Upper lobe of left lung (tissue), 6 donors: ENCODE measurements at places on chromosomes 4 and X. TPM values are rescaled to one million over a fixed set of nuclear protein-coding genes. Genes with fewer than 3 reads are reported as not detected.

GRCh38 chrX:11419102-11419501, 125.9 kb downstream of the AMELX start:
- no peaks in the 10 kb centered on the region for H3K27me3 ChIP-seq
- no peak overlapping the region for H3K4me3 ChIP-seq
- no peak overlapping the region for H3K27ac ChIP-seq

GRCh38 chr4:31974490-31975002, 1254.4 kb downstream of the PCDH7 start:
- no peak overlapping the region for H3K27ac ChIP-seq
- no peaks in the 10 kb centered on the region for H3K27me3 ChIP-seq
- H3K36me3 ChIP-seq, result no peaks in the 10 kb centered on the region
- no peaks in the 10 kb centered on the region for H3K4me1 ChIP-seq
- no peak for DNase-seq

GRCh38 chrX:103220511-103221323, 5.8 kb downstream of the BEX4 start:
- H3K4me1 ChIP-seq, result no peaks in the 10 kb centered on the region
- H3K27ac ChIP-seq, result no peak overlapping the region
- DNase-seq, result no peak
- H3K27me3 ChIP-seq, result no peaks in the 10 kb centered on the region

DNA sequence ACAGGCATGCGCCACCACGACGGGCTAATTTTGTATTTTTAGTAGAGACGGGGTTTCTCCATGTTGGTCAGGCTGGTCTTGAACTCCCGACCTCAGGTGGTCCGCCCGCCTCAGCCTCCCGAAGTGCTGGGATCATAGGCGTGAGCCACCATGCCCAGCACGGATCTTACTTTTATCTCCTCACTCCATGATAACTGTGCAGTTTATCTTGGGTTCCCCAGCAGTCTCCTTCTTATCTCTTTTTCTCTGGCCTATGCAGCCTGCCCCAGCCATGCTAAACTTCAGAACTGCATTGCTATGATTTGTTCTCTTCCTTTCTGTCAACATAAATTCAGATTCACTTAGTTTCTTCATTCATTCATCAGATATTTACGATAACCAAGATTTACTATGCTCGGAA, 22.4 kb downstream of the PAGE1 start:
- no peak overlapping the region for H3K4me3 ChIP-seq
- DNase-seq, result no peak
- no peaks in the 10 kb centered on the region for H3K36me3 ChIP-seq
- H3K27ac ChIP-seq, result no peak overlapping the region
- no peaks in the 10 kb centered on the region for H3K4me1 ChIP-seq

DNA sequence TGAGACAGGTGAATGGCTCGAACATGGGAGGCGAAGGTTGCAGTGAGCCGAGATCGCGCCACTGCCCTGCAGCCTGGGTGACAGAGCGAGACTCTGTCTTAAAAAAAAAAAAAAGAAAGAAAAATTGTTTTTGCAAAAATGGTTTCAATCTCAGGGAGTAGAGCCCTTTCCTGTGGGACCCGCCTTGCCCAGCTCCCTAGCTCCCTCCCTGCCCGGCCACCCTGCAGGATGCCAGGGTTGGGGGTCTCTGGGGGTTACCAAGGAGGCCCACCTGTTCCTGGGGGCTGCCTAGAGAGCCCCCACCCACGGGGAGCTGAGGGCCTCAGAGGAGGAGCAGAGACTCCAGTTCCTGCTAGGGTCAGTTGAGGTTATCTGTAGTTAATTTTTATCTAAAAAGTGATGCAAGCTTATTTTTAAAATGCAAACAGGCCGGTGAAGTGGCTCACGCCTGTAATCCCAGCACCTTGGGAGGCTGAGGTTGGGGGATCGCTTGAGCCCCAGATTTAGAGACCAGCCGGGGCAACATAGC, 18.7 kb upstream of the PLCXD1 start:
- peak overlapping the region; percentile 56 for H3K27ac ChIP-seq
- no peak overlapping the region for H3K4me3 ChIP-seq
- no peaks in the 10 kb centered on the region for H3K4me1 ChIP-seq
- H3K27me3 ChIP-seq, result no peaks in the 10 kb centered on the region

DNA sequence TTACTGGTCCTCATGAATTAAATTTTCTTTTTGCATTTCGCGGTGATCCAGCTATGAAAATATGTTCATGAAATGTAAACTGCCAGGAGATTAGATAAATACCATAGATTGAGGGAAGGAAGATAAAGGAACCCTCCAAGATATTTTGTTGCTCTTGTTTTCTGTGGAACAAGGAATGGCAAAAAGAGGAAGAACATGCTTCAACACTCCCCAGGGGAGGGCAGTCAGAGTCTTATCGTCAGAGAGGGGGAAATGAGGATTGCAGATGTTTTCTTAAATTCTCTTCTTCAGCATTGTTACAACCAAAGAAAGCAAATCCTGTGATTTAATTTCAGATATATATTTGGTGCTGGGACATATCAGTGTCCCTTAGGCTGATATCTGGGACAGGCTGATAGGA, 9.5 kb upstream of the SFRP2 start:
- no peaks in the 10 kb centered on the region for H3K4me1 ChIP-seq
- H3K27ac ChIP-seq, result no peak overlapping the region
- no peaks in the 10 kb centered on the region for H3K27me3 ChIP-seq
- no peak overlapping the region for H3K4me3 ChIP-seq
- H3K36me3 ChIP-seq, result no peaks in the 10 kb centered on the region
- DNase-seq, result no peak

GRCh38 chr4:181559637-181560036, 683.6 kb upstream of the TENM3 start:
- no peaks in the 10 kb centered on the region for H3K36me3 ChIP-seq
- H3K27me3 ChIP-seq, result no peaks in the 10 kb centered on the region
- no peak overlapping the region for H3K4me3 ChIP-seq
- no peak for DNase-seq
- H3K4me1 ChIP-seq, result no peaks in the 10 kb centered on the region

DNA sequence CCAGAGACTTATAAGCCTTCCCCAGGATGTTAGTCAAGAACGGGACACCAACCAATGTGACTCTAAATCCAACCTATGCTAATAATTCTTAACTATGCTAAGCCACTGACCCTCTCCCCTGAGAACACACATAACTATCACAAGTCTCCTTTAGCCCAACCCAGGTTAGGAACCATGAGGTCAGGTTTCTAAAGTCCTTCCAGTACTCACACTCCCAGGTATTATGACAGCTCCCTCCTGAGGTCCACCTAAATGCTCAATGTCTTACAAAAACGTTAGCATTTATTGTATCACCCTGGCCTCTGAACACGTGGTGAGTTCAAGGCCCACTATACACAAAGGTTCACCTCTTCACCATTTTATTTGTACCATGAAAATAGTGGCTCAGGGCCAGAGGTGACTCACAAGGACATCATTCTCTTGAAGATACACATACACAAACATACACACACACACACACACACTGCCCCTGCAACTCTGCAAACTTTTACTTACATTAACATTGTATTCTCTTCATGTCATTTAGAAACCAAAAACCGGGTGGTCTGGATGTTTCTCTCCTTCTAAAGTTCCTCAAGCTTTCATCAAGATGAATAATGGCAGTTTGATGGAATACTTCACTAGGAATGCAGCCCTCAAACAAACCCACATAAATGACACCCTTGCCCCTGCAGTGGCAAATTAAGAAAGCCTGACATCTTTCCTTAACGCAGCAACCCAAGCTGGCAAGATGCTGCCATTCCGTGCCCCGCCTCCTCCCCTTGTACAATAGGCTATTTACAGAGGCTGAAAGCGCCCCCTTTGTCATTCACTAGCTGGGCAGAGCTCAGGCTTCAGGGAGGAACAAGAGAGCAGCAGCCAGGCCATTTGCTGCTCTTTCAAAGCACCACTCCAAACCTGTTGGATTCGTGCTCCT, 17.7 kb downstream of the ACSL1 start:
- peak overlapping the region; percentile 85 for H3K27ac ChIP-seq
- no peak overlapping the region for H3K4me3 ChIP-seq
- H3K27me3 ChIP-seq, result no peaks in the 10 kb centered on the region
- H3K4me1 ChIP-seq, result peaks cover 62% of the 10 kb centered on the region
- no peaks in the 10 kb centered on the region for H3K36me3 ChIP-seq

- DNase-seq, result no peak
- H3K27ac ChIP-seq, result no peak overlapping the region
- H3K36me3 ChIP-seq, result no peaks in the 10 kb centered on the region
- no peak overlapping the region for H3K4me3 ChIP-seq
Measured at GRCh38 chr4:89595125-89595789, 241.7 kb downstream of the SNCA start.

DNA sequence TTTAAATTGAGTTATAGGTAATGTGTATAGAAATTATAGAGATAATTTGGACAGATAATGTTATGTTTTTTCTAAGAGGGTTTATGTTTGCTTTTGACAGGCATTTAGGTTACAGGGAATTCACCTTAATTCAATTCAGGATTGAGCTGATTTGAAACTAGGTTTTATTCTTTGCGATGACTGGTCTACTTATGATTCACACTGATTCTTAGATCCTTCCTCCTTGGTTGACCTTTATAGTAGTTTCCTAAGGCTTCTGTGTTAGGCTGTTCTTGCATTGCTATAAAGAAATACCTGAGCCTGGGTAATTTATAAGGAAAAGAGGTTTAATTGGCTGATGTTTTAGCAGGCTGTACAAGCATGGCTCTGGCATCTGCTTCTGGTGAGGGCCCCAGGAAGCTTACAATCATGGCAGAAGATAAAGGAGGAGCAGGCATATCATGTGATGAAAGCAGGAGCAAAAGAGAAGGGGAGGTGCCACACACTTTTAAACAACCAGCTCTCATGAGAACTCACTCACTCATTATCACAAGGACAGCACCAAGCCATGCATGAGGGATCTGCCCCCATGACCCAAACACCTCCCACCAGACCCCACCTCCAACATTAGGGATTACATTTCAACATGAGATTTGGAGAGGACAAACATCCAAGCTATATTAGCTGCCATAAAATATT, 155.0 kb upstream of the SFRP2 start:
- H3K27me3 ChIP-seq, result no peaks in the 10 kb centered on the region
- no peaks in the 10 kb centered on the region for H3K36me3 ChIP-seq
- no peak overlapping the region for H3K4me3 ChIP-seq
- no peak for DNase-seq

- no peaks in the 10 kb centered on the region for H3K36me3 ChIP-seq
- peak within 1 kb of the TSS; percentile 79 for H3K27ac ChIP-seq
- H3K4me1 ChIP-seq, result peaks cover 17% of the 10 kb centered on the region
- DNase-seq, result peak; percentile 53
Measured at GRCh38 chr4:144645631-144646522, at the start of gene HHIP. Gene HHIP (plus strand): TSS chr4:144646156. CDS start chr4:144646676, 520 bp downstream.

DNA sequence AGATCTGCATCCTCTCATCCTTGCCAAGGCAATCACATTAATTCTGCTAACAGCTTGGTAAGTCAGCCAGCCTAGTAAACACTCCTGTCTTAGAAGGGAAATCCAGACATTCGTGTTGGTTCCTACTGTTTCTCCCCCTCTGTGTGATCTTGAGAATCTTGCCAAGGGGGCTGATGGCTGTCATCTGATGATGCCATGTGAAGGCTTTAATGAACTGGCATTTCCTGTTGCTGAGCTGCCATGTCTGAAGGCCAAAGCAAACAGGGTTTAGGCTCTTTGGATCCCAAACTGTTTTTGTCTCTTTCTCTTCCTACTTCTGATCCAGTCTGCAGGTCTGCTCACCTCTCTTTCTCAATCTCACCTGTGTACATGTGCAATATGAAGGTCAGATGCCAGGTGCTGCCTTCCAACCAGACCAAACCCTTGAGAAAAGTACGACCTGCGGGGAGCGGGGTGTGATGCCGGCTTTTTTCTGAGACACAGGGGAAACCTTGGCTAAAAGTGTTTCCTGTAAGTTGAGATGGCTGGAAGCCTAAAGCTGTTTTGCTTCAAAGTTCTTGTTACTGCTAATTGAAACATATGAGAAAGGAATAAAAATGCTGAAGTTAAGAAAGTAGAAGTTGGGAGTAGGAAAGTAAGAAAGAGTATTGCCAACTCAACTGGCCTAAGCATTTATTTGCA, 532.9 kb downstream of the ANKRD50 start:
- no peaks in the 10 kb centered on the region for H3K4me1 ChIP-seq
- no peak overlapping the region for H3K27ac ChIP-seq

GRCh38 chr4:57122959-57123358, 12.8 kb upstream of the IGFBP7 start:
- DNase-seq, result no peak
- H3K4me3 ChIP-seq, result no peak overlapping the region
- no peak overlapping the region for H3K27ac ChIP-seq
- no peaks in the 10 kb centered on the region for H3K27me3 ChIP-seq
- peaks cover 8% of the 10 kb centered on the region for H3K4me1 ChIP-seq

- H3K27me3 ChIP-seq, result no peaks in the 10 kb centered on the region
- no peaks in the 10 kb centered on the region for H3K4me1 ChIP-seq
- no peak for DNase-seq
- H3K36me3 ChIP-seq, result no peaks in the 10 kb centered on the region
- no peak overlapping the region for H3K4me3 ChIP-seq
Measured at GRCh38 chrX:94932278-94932965, 1258.4 kb downstream of the FAM133A start.

GRCh38 chr4:154491341-154492271, at the start of gene DCHS2:
Gene DCHS2 (minus strand): TSS chr4:154491799. CDS start chr4:154491355, 444 bp downstream.
- H3K36me3 ChIP-seq, result no peaks in the 10 kb centered on the region
- H3K27ac ChIP-seq, result no peak within 1 kb of the TSS
- H3K4me1 ChIP-seq, result peaks cover 30% of the 10 kb centered on the region
- H3K27me3 ChIP-seq, result no peaks in the 10 kb centered on the region

GRCh38 chrX:133468051-133468450, 52.8 kb upstream of the GPC4 start:
- H3K27me3 ChIP-seq, result no peaks in the 10 kb centered on the region
- H3K36me3 ChIP-seq, result no peaks in the 10 kb centered on the region
- no peak overlapping the region for H3K27ac ChIP-seq
- no peaks in the 10 kb centered on the region for H3K4me1 ChIP-seq
- H3K4me3 ChIP-seq, result no peak overlapping the region
- DNase-seq, result no peak

DNA sequence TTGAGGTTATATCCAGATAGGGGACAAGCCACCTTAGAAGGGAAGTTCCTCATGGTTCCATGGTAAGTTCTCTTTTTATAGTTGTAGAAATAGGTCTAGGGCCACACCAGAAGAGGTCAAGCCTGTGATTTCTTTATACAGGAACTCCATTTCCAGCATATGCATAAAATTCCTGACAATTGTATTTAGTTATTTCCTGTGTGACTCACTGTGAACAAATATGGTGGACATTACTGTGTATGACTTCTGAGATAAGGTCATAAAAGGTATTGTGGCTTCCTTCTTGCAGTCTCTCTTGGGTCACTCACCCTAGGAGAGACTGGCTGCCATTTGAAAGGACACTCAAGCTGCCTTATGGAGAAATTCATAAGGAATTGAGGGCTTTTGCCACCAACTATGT, 2.2 kb upstream of the C4orf36 start:
- no peaks in the 10 kb centered on the region for H3K36me3 ChIP-seq
- no peaks in the 10 kb centered on the region for H3K27me3 ChIP-seq
- no peak for DNase-seq

KLB gene
- 0.20 TPM for total RNA-seq

GABRB1 gene
- total RNA-seq, result not detected

MTHFD2L gene
- total RNA-seq, result 11.0 TPM

MTCP1 gene
- 12.3 TPM for total RNA-seq

SH2D1A gene
- 1.0 TPM for total RNA-seq

HSFX1 gene
- total RNA-seq, result 0.91 TPM

CENPE gene
- 1.1 TPM for total RNA-seq

OTOP1 gene
- total RNA-seq, result not detected

GPC4 gene
- total RNA-seq, result 58.0 TPM
